ENCODE measurements at places on chromosomes 12 and 14.

DNA sequence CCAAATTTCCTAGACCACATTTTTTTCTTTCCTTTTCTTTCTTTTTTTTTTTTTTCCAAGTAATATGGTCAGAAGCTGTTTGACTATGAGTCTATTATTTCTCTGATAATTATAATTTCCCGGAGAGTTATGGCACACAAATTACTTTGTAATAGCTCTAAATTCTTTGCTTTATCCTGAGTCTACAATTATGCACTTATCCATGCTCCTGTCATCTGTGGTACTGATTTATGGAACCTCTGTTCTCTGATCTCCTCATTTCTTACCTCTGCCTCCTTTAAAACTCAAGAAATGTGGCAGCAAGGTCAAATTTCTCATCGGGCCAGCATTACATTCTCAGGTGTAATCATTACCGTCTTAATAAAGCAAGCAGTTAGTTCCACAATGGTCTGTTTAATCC lies 282.1 kb downstream of the PAWR start:
- no peak for DNase-seq

DNA sequence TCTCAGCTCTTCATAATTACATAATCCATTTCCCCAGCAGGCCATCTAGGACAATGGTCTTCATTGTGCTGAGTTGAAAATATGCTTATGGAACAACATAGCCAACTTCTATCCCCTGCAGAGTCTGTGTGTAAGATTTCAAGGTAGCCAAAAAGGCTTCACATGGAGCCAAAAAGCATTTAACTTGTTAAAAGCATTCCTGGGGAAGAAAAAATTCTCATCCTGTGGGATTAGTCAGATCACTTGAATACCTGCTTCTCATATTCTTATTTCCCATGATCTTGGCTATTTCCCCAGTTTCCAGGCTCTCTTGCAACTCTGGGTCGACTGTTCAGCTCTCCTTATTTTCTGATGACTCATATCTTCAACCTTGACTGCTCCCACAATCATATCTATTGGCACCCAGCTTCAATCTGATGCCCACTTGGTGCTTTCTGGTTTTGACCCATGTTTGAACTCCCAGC lies 178.9 kb downstream of the KLHL28 start:
- no peak for DNase-seq

- peak; percentile 25 for DNase-seq
Observed at GRCh38 chr12:110844551-110845338, 2.0 kb upstream of the CCDC63 start.

- DNase-seq, result no peak
Observed at GRCh38 chr14:103434868-103435442, 49.7 kb downstream of the MARK3 start.

DNA sequence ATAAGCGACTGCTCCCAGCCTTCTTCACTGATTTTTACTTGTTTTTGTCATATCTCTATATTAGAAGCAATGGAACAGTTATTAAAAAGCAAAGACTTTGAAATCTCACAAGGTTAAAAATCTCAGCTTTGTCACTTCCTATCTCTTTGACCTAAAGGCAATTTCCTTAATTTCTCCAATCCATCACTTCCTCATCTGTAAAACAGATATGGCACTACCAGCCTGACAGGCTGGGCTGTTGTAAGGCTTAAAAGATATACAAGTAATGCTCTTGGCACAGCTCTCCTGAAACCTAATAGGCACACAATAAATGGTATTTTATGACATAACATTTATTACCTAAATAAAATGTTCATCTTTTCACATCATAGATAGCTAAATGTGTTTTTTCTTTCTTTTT lies 25.6 kb downstream of the ATXN2 start:
- no peak for DNase-seq

GRCh38 chr14:90456551-90456950 lies 59.7 kb downstream of the CALM1 start:
- no peak for DNase-seq

DNA sequence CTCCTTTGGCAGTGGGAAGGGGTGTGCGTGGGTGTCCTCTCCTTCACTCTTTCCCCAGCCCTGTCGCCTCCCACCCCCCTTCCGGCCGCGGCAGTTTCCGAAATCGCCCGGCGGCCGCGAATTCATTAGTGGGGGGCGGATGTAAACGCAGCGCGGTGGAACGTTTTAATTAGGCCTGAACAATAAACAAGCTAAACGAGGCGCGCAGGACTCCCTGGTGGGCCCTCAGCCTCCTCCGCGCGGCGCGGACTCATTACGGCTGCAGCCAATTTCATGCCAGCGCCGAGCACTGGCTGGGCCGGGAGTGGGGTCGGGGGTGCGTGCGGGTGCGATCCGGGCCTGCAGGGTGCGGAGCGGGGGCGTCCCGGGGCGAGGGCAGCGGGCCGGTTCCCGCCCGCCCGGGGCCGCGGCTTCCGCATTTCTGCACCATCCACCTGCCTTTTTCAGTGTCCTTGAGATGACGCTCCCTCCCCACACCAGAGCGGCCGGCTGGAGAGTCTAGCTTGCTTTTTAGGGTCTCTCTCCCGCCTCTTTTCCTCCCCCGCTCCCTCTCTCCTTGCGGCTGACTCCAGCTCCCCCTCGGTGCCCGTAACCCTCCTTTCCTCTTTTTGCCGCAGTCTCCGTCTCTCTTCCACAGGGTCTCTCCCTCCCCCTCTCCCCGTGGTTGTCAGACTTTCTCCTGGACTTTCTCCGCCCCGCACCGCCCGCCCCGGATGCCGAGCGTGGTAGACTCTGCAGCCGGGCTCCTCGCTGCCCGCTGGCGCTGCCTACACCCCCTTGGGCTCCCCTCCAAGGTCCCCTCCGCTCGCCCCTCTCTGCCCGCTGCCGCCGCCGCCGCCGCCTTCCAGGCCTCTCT lies at the start of gene CISTR:
Gene CISTR (minus strand): TSS at position 644 of the 856 bp plus-strand sequence.
- DNase-seq, result no peak

DNA sequence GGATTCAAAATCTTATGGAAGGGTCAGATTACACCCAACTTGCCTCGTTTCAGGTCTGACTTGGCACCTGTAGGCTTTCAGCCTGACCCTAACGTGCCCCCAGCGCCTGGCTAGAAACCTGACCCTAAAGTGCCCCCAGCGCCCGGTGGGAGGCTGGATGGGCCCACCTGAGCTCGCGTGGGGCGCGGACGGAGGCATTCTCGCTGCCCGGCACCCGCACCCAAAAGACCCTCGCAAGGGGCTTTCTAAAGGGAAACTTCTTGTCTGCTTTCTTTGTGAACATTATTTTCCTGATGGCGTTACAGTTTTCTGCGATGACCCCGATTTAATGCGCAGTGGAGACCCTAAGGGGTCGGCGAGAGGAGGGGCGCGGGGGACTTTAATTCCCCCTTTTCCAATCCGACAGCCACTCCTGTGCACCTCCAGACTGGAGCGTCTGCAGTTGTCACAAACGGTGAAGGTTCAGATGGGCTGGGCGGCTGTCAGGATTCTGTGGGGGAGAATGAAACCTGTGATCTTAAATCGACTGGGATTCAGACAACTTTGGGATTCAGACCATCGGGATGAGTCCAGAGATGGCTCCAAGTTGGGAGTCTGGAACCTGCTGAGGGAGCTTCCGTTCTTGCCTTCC lies 751 bp upstream of the HRK start:
- no peak for DNase-seq

DNA sequence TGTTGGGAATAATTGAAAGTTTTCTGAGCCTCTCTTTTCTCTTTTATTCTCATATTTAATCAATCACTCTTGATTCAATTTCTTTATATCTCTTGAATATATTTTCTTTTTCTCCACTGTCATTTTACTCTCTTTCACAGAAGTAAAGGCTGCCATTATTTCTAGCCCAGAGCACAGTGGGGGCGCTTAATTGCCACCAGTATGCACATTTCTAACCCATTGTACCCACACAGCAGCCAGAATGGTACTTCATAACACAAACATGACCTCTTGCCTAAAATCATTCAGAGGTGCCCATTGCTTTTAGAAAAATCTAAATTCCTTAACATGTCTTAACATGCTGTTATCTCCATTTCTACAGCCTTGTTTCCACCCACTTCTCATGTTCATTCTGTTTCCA lies 190.2 kb upstream of the LMO3 start:
- no peak for DNase-seq

- no peak for DNase-seq
Observed at GRCh38 chr14:49960453-49960852, 67.6 kb downstream of the ARF6 start.

- no peak for DNase-seq
Observed at GRCh38 chr14:100423317-100424010, 100.3 kb downstream of the SLC25A47 start.

DNA sequence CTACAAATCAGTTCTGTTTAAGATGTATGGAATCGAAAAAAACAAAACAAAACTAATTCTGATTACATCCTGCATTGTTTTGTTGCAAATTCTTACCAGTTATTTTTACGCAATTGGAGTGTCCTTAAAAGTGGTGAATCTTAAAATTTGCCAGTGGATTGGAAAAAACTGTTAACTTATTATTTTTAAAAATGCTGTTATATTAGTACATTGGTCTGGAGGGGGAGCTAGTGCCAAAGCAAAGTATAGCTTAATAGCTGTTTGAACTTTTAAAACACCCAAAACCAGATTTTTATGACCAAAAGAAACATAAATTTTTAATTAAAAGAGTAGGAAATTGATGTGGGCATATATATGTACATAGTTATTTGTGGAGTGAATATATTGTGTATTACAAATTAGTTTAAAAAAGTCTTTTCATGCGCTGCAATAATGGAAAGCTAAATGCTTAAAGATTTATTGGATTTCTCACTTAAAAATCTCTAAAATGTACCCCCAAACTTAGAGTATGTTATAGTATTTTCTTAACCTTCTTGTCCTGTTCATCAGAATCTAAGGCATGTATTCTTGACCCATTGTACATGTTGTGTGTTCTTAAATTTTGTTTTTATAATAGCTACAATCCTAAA lies 2.5 kb downstream of the FUT8 start:
- DNase-seq, result peak; percentile 65

DNA sequence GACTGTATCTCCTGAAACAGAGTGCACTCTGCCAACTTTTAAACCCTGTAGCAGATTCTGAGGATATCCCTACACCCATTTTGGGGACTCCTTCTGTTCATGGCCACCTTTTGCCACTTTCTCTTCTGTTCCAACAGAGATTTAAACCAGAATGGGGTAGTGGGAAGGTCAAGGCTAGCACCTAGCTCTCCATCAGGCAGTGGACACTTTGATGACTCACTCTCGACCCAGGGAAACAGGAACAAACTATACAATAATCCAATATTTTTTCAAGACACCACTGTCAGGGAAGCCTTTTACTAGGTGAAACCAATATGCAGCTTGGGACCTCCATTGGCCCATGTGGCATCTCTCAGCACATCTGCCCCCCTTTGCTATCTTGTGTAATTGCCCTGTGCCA lies 103.6 kb downstream of the DAAM1 start:
- DNase-seq, result no peak

- peak; percentile 41 for DNase-seq
Observed at GRCh38 chr12:116201908-116202307, 75.6 kb downstream of the MED13L start.

- DNase-seq, result peak; percentile 76
Observed at GRCh38 chr12:123237646-123238329, 4.6 kb downstream of the MTRFR start.

DNA sequence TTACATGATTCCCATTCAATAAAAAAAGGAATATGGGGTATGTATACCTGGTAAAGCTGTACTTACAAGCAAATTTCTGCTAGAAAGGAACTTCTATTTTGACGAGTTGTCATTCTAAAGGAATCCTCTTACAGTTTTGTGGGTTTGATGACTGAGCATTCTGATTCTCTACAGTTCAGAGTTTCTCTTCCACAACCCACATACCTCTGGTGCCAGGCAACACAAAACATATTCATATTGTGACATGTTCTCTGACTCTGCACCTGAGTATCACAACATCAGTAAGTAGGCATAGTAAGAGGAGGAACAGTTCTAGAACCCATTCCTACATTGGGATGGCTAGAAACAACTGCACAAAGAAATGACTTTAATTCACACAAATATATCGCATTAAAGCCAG lies 636.6 kb downstream of the MED13L start:
- peak; percentile 39 for DNase-seq

GRCh38 chr14:101060171-101060601 lies 156.7 kb upstream of the RTL1 start:
- DNase-seq, result no peak

DNA sequence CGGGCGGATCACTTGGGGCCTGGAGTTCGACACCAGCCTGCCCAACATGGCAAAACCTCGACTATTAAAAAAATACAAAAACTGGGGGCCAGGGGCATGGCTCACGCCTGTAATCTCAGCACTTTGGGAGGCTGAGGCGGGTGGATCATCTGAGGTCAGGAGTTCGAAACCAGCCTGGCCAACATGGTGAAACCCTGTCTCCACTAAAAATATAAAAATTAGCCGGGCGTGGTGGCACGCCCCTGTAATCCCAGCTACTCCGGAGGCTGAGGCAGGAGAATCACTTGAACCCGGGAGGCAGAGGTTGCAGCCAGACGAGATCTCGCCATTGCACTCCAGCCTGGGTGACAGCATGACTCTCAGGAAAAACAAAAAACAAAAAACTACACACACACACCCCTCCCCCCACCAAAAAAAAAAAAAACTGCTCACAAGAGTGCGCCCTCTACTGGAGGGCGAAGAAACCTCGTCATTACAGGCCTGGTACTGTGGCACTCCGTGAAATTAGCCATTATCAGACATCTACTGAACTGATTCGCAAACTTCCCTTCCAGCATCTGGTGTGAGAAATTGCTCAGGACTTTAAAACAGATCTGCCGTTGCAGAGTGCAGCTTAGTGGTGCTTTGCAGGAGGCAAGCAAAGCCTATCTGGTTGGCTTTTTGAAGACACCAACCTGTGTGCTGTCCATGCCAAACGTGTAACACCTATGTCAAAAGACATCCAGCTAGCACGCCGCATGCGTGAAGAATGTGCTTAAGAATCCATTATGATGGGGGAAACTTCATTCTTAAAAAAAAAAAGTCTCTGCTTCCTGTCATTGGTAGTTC lies 7.7 kb downstream of the PPP1R3E start:
- DNase-seq, result peak; percentile 69

DNA sequence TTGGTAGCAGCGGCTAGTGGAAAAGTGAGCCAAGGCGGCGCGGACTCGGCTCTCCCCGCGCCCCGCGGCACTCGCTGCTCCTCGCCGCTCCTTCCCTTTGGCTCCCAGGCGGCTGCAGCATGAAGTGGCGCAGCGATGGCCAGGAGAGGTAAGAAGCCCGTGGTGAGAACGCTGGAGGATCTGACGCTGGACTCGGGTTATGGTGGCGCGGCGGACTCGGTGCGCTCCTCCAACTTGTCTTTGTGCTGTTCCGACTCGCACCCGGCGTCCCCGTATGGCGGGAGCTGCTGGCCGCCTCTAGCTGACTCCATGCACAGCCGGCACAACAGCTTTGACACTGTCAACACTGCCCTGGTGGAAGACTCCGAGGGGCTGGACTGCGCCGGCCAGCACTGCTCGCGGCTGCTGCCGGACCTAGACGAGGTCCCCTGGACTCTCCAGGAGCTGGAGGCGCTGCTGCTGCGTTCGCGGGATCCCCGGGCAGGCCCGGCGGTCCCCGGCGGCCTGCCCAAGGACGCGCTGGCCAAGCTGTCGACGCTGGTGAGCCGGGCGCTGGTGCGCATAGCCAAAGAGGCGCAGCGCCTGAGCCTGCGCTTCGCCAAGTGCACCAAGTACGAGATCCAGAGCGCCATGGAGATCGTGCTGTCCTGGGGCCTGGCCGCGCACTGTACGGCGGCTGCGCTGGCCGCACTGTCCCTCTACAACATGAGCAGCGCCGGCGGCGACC lies 225.6 kb upstream of the CRY1 start:
- peak; percentile 41 for DNase-seq
